Motor neuron (in vitro differentiated cells): ENCODE measurements at places on chromosomes 12 and 14. TPM values are rescaled to one million over a fixed set of nuclear protein-coding genes. Genes with fewer than 3 reads are reported as not detected.
A peak's percentile ranks its signal among the peaks of the same experiment; 100 is the strongest.

- no peak for ATAC-seq
These were observed 126.7 kb upstream of the LGR5 start for GRCh38 chr12:71312768-71313403.

The NKX2-8 gene
- 0.35 TPM in 1 of 2 replicates, not detected in the other for total RNA-seq

- no peak for ATAC-seq
These were observed 52.8 kb downstream of the FOS start for GRCh38 chr14:75331471-75331870.

GRCh38 chr14:42715316-42715715 is 1108.6 kb downstream of the LRFN5 start:
- no peak for ATAC-seq

DNA sequence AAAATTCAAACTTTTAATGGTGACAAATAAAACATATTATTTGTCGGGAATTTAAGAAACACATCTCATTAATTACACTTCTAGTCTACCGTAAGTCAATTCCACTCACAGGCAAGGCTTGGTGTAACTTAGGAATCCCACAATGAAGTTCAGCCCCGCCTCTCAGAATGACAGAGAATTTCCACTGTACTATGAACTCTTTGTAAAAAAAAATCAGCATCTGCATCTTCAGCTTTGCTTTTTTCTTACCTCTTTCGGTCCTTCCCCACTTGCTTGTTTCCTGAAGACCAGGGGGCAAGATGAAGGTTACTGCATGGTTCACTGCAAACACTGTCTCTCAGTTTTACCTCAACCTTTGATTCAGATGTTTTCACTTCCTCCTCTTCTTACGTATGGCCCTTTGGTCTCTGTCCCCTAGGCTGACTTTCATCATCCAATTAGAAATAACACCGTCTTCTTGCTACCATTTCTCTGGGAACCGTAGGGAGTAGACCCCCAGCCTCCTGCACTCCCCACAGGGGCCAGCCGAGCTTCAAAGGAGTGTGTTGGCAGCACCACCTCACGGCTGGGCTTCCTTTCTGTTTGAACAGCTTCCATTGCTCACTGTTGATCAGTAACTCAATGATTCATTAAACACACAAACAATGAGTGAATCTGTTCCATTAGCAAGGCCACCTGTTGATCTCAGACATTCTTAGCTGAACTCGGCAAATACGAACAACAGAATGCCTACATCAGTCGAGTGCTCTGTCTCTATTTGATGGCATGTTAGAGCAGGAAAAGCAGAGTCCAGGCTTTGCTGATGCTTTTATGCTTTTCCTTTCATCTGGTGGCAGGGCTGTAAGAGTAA is 343.0 kb downstream of the BMP4 start:
- no peak for ATAC-seq

The SIX4 gene
- total RNA-seq = 3.0 and 3.1 TPM in 2 replicates

The SERPINA9 gene
- total RNA-seq = 0.19 TPM in 1 of 2 replicates, not detected in the other

GRCh38 chr12:53775478-53776145 is 23.8 kb upstream of the CISTR start:
- ATAC-seq = no peak

DNA sequence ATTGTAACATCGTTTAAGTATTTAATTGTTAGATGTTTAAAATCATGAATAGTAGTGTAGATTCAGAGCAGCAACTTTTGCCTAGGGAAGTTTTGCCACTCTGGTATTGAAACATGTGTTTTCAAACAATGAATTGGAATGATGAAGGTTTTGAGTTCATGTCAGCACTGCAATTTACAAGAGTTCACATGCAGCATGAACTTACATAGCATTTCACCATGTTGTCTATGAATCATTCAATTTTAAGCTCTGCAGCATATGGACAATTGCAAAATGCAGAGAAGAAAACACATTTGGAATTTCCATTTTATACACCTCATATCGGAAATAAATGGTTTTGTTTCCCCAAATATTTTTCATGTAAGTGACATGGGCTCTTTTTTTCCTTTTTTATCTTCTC is 170.7 kb upstream of the CDKN3 start:
- no peak for ATAC-seq

DNA sequence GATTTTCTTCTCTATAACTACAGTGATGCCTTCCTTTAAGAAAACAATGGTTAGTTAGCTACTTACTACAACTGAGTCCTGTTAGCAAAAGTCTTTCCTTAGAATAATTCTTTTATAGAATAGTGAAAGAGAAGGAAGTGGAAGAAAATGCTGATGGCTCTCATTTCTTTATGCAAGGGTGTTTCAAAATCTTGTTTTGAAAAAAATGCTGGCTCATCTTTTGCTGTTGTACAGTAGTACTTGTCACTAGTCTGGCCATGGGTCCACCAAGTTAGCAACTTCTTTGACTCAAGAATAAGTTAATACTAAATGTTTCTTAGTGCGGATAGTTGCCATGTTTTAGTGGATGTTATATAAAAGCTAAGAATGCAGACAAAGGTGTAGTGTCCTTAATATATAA is 225.4 kb downstream of the PTPRO start:
- no peak for ATAC-seq

GRCh38 chr14:76943072-76943471 is 85.4 kb downstream of the IRF2BPL start:
- no peak for ATAC-seq

GRCh38 chr14:26132061-26132645 is 465.7 kb downstream of the NOVA1 start:
- ATAC-seq = peak; percentile 42
